ENCODE measurements at places on chromosomes 11 and 22.

- no peak for DNase-seq
These were observed 1.2 kb downstream of the MRPL17 start for GRCh38 chr11:6681949-6682348.

DNA sequence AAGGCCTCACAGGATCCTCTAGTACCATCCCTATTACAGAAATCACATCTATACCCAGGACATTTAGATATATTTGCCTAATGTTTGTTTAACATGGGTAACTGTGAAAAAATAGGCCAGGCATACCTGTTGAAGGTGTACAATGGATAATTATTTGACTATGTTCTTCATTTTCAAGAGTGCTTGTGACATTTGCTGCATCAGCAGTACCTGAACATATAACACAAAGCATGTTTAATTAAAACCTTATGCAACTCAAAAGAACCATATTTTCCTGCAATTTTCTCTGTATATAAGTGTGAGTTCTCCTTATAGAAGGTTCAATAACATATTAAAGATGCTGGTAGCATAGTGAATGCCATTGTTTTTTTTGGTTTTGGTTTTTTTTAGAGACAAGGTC, 8.5 kb upstream of the CCDC34 start:
- DNase-seq: no peak

- peak; percentile 46 for DNase-seq
These were observed 1.7 kb downstream of the MALAT1 start for GRCh38 chr11:65500387-65501185.

DNA sequence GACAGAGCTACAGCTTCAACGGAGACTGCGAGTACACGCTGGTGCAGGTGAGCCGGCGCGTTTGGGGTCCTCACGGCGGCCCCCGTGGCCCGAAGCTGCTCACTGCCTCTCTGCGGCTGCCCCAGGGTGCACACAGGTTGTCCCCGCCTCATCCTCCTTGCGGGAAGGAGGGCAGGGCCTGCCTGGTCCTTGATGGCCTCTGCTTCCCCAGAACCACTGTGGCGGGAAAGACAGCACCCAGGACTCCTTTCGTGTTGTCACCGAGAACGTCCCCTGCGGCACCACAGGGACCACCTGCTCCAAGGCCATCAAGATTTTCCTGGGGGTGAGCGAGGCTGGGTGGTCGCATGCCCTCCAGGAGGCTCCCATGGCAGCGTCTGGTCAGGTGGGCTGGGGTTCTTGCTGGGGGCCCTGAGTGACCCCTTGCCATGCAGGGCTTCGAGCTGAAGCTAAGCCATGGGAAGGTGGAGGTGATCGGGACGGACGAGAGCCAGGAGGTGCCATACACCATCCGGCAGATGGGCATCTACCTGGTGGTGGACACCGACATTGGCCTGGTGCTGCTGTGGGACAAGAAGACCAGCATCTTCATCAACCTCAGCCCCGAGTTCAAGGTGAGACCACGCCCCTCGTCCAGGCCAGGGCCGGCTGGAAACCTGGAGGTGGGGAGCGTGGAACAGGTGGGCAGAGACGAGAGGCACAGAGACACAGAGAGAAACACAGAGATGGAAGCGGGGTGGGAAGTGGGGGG, 19.4 kb downstream of the MUC5AC start:
- no peak for DNase-seq

DNA sequence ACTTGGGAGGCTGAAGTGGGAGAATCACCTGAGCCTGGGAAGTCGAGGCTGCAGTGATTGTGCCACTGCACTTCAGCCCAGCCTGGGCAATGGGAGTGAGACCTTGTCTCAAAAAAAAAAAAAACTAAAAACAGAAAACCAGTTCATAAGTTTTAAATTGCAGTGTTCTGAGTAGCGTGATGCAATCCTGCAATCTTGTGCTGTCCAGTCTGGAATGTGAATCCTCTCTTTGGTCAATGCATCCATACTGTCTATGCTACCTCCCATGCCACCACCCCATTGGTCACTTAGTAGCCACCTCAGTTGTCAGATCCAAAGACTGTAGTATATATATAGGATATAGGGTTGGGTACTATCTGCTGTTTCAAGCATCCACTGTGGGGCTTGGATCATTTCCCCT, 11.1 kb downstream of the YAP1 start:
- DNase-seq: no peak

- DNase-seq: no peak
These were observed 147.9 kb downstream of the FEZ1 start for GRCh38 chr11:125348141-125348651.

DNA sequence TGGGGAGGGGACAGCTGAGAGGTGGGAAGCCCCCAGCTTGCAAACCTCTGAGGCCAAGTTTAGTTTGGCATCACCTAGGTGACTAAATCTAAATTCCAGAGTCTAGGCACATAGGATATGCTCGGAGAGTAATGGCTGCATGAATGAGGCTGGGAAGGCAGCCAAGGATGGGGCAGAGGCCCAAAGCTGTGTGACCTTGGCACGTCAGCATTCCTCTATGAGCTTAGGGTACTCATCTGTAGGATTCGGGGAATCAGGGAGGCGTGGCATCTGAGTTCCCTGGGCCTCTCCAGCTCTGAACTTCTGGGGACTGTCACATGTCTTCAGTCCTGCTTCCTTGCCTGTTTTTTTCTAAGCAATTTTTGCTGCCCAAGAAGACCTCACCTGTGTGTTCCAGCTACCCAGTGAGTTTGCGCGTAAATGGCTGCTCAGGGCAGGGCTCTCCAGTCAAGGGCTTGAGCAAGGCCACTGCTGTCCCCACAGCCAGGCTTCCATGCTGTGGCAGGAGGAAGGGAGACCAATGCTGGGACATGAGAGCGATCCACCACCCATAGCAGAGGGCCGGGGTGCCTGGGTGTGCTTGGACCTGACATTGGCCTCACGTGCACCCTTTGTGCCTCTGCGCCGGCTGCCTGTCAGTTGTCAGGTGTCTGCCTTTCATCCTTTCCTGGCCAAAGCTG, 13.9 kb downstream of the DAGLA start:
- DNase-seq: peak; percentile 54

- no peak for DNase-seq
These were observed 55.7 kb downstream of the FAM168A start for GRCh38 chr11:73542175-73542574.

DNA sequence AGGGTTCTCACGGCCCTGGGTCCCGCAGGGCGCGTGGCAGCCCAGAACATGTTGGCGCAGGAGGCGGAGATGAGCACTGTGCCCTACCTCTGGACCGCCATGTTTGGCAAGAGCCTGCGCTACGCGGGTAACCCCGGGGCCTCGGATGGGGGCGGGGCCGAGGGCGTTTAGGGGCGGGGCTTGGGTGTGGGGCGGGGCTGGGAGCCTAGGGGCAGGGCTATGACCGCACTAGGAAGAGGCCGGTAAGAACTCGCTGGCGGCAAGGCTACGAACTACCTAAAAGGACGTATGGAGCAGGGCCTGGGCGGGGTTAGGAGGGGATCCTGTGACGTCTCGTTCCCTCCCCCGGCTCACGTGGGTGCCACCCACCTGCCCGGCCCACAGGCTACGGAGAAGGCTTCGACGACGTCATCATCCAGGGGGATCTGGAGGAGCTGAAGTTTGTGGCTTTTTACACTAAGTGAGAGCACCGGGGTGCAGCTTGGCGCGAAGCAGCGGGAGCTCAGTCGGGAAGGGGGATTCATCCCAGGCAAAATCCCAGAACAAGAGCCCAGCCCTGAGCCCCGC, 2.8 kb upstream of the LZTR1 start:
- DNase-seq: no peak

DNA sequence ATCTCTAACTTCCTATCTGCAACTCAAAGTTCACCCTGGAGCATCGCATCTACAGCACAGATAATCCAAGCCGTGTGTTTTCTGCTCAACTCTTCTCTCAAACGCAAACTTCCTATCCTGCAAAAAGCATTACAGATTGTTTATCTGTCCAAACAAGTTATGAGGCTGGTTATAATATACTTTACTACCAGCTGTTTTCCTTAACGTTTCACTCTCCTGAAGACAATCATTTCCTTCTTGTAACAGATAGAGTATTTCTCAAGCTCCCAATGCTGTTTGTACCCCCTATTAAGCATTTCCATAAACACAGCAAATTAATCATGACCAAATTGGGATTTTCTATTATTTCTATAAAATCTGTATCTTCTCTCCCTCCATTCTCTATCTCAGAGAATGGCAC, 84.7 kb downstream of the SBF2 start:
- no peak for DNase-seq

- DNase-seq: no peak
These were observed 72.6 kb upstream of the RAB1B start for GRCh38 chr11:66195867-66196266.

- no peak for DNase-seq
These were observed 7.0 kb upstream of the TM7SF2 start for GRCh38 chr11:65104628-65105027.

DNA sequence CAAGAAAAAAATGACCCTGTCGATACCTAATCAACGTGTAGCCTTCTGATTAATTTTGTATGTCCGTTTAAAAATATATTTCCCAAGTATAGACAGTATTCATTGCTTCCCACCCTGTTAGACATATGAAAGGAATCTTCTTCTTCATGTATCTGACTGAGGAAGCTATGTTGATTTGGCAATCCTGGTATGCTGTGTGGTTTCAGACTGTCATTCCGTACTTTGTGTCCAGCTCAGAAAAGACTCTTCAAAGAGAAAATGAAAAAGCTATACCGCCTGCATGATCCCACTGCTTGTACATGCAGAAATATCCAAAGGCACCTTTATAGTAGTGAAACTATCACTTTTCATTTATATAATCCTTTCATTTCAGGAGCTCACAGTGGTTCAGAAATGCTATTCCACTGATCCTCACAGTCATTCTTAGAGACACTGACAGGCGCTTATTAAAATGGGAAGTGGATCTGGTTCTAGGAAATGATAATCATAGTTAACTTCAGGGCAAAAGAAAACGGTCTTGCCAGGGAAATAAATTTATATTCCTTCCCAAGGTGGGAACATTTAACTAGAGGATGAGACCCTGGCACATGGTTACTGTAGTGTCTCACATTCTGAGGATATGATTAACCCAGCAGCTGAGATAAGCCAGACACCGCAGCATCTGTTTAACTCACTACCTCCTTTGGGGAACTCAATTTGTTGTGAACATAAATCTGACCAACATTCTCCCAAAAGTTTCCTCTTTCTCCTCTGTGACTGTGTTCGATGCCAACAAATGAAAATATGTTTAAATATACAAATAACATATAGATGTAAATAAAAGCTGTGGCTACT, 599.2 kb upstream of the LUZP2 start:
- no peak for DNase-seq

GRCh38 chr22:25210793-25211192, 8.6 kb upstream of the CRYBB2 start:
- DNase-seq: no peak

GRCh38 chr22:30386608-30386959, 627 bp downstream of the RNF215 start:
- no peak for DNase-seq

GRCh38 chr11:19918302-19919049, 205.8 kb downstream of the NAV2 start:
- no peak for DNase-seq

DNA sequence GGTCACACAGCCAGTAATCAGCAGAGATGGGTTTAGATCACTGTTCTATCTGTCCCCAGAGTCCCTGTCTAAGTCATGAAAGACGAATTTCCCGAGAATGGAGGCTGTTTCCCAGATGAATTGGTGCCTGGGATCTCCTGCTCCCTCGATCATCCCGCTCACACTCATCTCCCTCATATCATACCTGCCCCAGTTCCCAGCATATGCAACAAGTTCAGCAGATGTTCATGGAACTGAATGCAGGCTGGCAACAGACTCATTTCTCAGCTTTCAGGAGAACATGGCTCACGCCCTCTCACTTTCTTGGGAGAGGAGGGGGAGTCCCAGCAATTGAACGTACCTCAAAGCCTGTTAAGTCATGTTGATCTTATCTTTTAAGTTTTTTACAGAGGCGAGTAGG, 22.1 kb downstream of the CD6 start:
- DNase-seq: no peak

DNA sequence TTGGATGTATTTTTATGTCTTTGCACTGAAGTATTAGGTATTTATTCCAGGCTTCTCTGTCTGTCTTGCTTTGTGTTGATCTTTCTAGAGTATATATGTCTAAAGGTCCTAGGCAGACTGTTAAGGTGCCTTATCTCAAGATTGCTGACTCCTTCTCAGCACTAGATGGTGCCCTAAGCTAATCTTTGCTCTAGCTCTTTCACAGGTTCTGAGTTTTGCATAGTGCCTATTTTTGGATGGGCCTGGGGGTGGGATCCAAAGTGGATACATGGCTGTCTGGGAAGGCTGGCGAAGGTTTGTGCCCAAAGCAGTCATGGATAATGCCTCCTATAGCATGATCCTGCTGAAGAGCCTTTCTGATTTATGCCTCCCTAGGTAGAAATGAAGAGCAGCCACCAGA, 154.9 kb downstream of the TRPC6 start:
- no peak for DNase-seq

GRCh38 chr22:41226723-41227655, 13.7 kb downstream of the CHADL start:
- DNase-seq: no peak

DNA sequence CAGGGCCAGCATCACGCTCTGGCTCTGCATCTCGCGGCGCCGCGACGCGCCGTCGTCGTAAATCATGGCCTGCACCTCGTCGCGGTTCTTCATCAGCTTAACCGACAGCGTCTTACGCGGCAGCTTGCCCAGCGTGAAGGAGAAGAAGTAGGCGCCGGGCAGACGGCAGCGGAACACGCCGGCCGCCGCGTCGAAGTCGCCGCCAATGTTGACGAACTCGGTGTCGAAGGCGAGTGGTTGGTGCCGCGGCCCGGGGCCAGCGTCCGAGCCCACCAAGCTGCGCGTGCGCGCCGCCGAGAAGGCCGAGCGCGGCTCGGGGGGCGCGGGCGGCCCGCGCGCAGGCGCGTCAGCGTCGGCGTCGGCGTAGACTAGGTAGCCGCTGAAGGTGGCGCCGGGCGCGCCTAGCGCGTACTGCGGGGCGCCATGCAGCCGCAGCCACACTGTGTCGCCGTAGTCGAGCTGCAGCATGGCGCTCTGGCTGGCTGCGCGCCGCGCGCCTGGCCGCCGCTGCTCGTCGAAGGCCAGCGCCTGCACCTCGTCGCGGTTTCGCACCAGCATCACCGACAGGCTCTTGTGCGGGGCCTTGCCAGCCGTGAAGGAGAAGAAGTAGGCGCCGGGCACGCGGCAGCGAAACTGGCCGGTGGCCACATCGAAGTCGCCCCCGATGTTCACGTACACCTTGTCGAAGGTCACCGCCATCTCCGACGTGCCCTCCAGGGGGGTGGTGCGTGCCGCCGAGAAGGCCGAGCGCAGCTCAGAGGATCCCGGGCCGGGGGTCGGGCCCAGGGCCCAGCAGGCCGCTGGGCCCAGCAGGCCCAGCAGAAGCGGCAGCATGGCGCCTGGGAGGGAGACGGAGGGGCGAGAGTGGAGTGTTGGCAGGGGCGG, 3.7 kb downstream of the FAM180B start:
- no peak for DNase-seq

DNA sequence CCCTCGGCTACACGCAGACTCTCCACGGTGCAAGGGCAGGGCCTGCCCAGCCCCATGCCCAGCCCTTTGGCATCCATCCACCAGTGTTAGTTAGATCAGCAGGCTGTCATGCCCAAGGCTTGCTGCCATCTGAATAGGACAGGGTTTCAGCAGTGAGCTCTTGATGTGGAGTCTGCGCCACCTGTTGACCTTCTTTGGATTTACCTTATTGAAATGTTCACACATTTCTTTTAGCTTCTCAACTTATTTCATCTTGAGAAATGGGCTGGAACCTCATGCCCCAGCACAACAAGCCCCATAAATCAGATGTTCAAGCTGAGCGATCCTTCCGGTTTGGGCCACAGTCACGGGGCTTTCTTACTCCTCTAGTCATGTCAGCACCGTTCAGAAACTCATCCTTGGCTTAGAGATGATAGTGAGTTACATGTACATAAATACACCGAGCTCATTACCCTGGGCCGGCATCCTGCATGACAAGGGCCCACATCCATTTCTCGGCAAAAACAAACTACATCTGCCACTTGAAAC, 61.7 kb downstream of the PARVB start:
- peak; percentile 61 for DNase-seq

Measured in NCI-H2081 (cell line).